ENCODE measurements at places on chromosomes 2 and 18. TPM values are rescaled to one million over a fixed set of nuclear protein-coding genes. Genes with fewer than 3 reads are reported as not detected.

Gene C2orf92
- total RNA-seq = 3.6 TPM

Gene COL6A3
- total RNA-seq = 59.1 TPM

Gene AQP12A
- total RNA-seq = not detected

Gene AGXT
- total RNA-seq = 0.30 TPM

Gene MARCO
- 1.6 TPM for total RNA-seq

Gene C2orf80
- not detected for total RNA-seq

Gene MLPH
- 2.4 TPM for total RNA-seq

Gene NGEF
- total RNA-seq = not detected

Gene RAX
- not detected for total RNA-seq

GRCh38 chr2:133867166-133867565, 298.9 kb upstream of the NCKAP5 start:
- no peak for DNase-seq
- no peak overlapping the region for H3K27ac ChIP-seq
- no peaks in the 10 kb centered on the region for H3K36me3 ChIP-seq

GRCh38 chr2:131584380-131584779, 56.7 kb downstream of the CCDC74A start:
- no peaks in the 10 kb centered on the region for H3K4me1 ChIP-seq
- no peak for DNase-seq
- no peaks in the 10 kb centered on the region for H3K36me3 ChIP-seq
- peaks cover 4% of the 10 kb centered on the region for H3K27me3 ChIP-seq
- no peak overlapping the region for H3K27ac ChIP-seq

DNA sequence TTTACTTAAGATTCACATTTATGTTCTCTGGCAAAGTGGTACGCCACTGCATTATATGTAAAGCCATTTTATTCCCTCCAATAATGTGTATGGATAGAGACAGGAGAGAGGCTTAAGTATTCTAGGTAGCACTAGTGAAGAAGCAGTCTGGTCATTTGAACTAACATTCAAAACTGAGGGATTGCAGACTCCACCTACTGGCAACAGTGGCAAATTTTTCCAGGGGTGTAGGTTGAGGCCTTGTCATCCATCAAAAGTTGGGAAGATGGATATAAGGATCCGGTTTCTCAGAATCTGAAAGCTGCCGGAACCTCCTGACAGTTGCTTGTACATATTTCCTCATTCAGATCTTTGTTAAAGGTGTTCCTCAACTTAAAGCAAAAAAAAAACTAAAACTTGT, 465.5 kb upstream of the FSHR start:
- H3K36me3 ChIP-seq = no peaks in the 10 kb centered on the region
- H3K4me1 ChIP-seq = no peaks in the 10 kb centered on the region
- H3K27ac ChIP-seq = no peak overlapping the region
- DNase-seq = no peak

- no peak overlapping the region for H3K27ac ChIP-seq
- DNase-seq = no peak
- H3K36me3 ChIP-seq = no peaks in the 10 kb centered on the region
- no peak overlapping the region for H3K4me3 ChIP-seq
These were observed 91.5 kb upstream of the CCBE1 start for GRCh38 chr18:59788791-59789106.

DNA sequence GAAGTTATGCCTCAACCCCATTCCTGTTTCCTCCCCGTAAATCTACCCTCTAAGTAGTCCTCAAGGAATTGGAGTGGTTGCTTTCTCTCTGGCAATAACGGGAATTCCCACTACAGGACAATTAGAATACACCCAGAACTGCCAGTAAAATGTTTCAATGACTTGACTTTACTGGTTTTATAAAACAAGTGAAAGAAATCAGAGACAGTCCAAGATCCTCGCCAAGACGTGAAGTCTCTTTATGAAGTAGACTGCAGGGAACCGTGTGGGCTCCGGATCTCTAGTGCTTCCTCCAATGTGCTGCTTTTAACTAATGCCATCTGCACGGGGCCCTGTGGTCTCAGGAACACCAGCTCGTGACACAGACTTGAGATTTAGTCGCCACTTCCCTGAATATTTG, 101.4 kb downstream of the CPO start:
- H3K36me3 ChIP-seq = no peaks in the 10 kb centered on the region
- no peaks in the 10 kb centered on the region for H3K4me1 ChIP-seq
- no peak for DNase-seq
- no peaks in the 10 kb centered on the region for H3K27me3 ChIP-seq
- no peak overlapping the region for H3K4me3 ChIP-seq

- DNase-seq = no peak
- no peaks in the 10 kb centered on the region for H3K27me3 ChIP-seq
- H3K36me3 ChIP-seq = no peaks in the 10 kb centered on the region
- peaks cover 14% of the 10 kb centered on the region for H3K4me1 ChIP-seq
- no peak overlapping the region for H3K4me3 ChIP-seq
- no peak overlapping the region for H3K27ac ChIP-seq
These were observed 144.6 kb downstream of the CDC42EP3 start for GRCh38 chr2:37526856-37527255.

DNA sequence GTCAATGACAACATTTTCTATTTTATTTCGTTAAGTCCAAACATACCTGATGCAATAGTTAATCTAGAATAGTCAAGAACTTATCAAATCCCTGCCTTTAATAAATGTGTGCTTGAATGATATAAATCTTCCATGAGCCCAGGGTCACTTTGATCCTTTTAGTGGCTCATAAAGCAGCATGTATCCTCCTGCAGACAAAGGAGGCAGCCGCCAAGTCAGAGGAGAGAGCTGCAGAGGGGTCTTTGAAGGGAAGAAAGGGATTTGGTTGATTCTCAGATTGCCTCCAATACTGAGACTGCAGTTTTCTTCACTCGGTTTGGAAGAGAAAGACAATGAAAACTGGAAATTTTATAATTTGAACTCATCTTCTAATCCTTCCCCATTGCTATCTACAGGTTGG, 378.4 kb upstream of the PIK3C3 start:
- no peak for DNase-seq
- no peaks in the 10 kb centered on the region for H3K36me3 ChIP-seq
- no peaks in the 10 kb centered on the region for H3K27me3 ChIP-seq
- no peaks in the 10 kb centered on the region for H3K4me1 ChIP-seq
- H3K4me3 ChIP-seq = no peak overlapping the region

- no peak overlapping the region for H3K4me3 ChIP-seq
- H3K4me1 ChIP-seq = no peaks in the 10 kb centered on the region
- H3K27ac ChIP-seq = no peak overlapping the region
These were observed 62.0 kb upstream of the FZD7 start for GRCh38 chr2:201971531-201972228.

GRCh38 chr2:203772456-203773165, 66.2 kb downstream of the CD28 start:
- H3K36me3 ChIP-seq = no peaks in the 10 kb centered on the region
- H3K27ac ChIP-seq = no peak overlapping the region
- DNase-seq = no peak

- H3K4me3 ChIP-seq = no peak overlapping the region
- H3K27me3 ChIP-seq = no peaks in the 10 kb centered on the region
- DNase-seq = no peak
- no peaks in the 10 kb centered on the region for H3K36me3 ChIP-seq
These were observed 85.3 kb upstream of the RAB27B start for GRCh38 chr18:54742659-54743604.

- H3K27ac ChIP-seq = no peak overlapping the region
- DNase-seq = no peak
- no peaks in the 10 kb centered on the region for H3K36me3 ChIP-seq
- H3K27me3 ChIP-seq = no peaks in the 10 kb centered on the region
These were observed 304.9 kb downstream of the DSEL start for GRCh38 chr18:67211646-67212045.

- DNase-seq = no peak
- H3K4me3 ChIP-seq = no peak overlapping the region
- H3K4me1 ChIP-seq = no peaks in the 10 kb centered on the region
- no peak overlapping the region for H3K27ac ChIP-seq
These were observed 250.0 kb upstream of the DCC start for GRCh38 chr18:52090005-52090404.

- H3K4me3 ChIP-seq = no peak overlapping the region
- H3K4me1 ChIP-seq = no peaks in the 10 kb centered on the region
- no peaks in the 10 kb centered on the region for H3K27me3 ChIP-seq
- H3K36me3 ChIP-seq = no peaks in the 10 kb centered on the region
These were observed 109.6 kb downstream of the LAMA3 start for GRCh38 chr18:23798824-23799223.

GRCh38 chr2:223114170-223114569, 62.2 kb downstream of the KCNE4 start:
- no peak overlapping the region for H3K4me3 ChIP-seq
- no peak overlapping the region for H3K27ac ChIP-seq
- H3K36me3 ChIP-seq = no peaks in the 10 kb centered on the region
- DNase-seq = no peak
- H3K27me3 ChIP-seq = peaks cover 2% of the 10 kb centered on the region
- no peaks in the 10 kb centered on the region for H3K4me1 ChIP-seq

GRCh38 chr2:119308793-119309330, 57.8 kb downstream of the C2orf76 start:
- peak overlapping the region; percentile 2 for H3K27ac ChIP-seq
- no peak for DNase-seq
- no peak overlapping the region for H3K4me3 ChIP-seq

- no peaks in the 10 kb centered on the region for H3K36me3 ChIP-seq
- no peak overlapping the region for H3K27ac ChIP-seq
- peaks cover 11% of the 10 kb centered on the region for H3K27me3 ChIP-seq
- no peak for DNase-seq
- H3K4me1 ChIP-seq = peaks cover 5% of the 10 kb centered on the region
These were observed 5.2 kb downstream of the TTC39C start for GRCh38 chr18:24019641-24020331.

DNA sequence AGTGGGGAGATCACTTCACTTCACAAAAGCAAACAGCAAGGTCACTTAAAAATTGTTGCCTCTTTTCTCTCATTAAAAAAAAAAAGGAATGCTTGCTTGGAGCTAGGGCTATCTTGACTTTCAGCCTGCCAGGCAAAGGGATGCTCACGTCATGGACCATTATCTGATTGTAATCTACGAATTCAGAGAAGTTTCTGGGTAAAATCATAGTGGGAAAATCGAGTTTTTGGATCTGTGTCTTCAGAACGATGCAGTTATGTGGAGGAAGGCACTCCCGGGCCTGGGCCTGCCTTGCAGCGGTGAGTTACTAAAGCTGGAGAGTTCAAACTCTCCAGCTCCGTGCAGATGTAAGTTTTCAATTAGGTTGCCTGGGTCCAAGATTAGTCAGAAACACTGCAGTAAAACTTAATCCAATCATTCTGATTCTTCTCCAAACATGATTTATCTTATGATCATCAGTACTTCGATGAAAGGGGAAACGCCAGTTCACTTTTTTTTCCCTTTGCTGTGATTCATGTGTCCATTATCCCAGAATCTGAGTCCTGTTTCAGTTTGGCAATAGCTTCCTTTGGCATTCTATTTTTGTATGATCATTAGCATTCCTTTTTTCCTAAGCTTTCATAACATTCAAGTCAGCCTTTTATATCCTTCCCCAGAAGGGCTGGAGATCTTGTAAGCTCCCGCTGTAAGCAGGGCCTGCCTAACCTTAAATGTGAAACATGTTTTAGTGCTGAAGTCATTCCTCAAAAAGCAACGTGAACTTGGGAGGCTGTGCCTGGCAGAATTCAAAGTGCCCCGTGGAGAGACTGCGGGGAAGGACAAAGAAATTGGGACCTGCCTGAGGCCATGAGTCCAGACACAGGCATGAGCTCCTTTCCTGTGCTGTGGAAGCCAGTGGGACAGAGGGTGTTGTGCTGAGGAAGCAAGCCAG, 119.3 kb upstream of the TWIST2 start:
- H3K27ac ChIP-seq = peak overlapping the region; percentile 46
- no peaks in the 10 kb centered on the region for H3K4me1 ChIP-seq
- H3K27me3 ChIP-seq = peaks cover 4% of the 10 kb centered on the region
- no peaks in the 10 kb centered on the region for H3K36me3 ChIP-seq
- no peak for DNase-seq

GRCh38 chr2:8171608-8172007, 510.2 kb upstream of the ID2 start:
- H3K36me3 ChIP-seq = no peaks in the 10 kb centered on the region
- no peak overlapping the region for H3K27ac ChIP-seq
- DNase-seq = no peak

GRCh38 chr2:108935271-108935741, 53.7 kb downstream of the EDAR start:
- H3K27ac ChIP-seq = no peak overlapping the region
- no peak overlapping the region for H3K4me3 ChIP-seq
- no peaks in the 10 kb centered on the region for H3K36me3 ChIP-seq

DNA sequence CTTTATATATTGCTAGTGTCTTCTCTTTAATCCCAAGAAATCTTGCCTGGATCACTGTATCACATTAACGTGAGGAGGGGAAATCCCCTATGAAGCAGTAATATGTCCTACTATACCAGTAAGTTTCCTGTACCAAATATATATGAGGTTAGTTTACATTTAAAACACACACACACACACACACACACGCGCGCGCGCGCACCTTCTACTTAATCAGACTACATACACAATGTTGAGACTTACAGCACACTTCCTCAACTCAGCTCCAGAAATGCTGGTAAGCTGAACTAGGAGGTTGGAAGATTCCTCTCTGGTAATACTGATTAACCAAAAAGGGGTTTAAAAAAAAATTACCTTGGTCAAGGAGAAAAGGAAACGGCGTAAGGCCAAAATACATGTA, 49.3 kb downstream of the USP34 start:
- peaks cover 39% of the 10 kb centered on the region for H3K4me1 ChIP-seq
- no peak overlapping the region for H3K27ac ChIP-seq
- H3K4me3 ChIP-seq = no peak overlapping the region
- DNase-seq = no peak

DNA sequence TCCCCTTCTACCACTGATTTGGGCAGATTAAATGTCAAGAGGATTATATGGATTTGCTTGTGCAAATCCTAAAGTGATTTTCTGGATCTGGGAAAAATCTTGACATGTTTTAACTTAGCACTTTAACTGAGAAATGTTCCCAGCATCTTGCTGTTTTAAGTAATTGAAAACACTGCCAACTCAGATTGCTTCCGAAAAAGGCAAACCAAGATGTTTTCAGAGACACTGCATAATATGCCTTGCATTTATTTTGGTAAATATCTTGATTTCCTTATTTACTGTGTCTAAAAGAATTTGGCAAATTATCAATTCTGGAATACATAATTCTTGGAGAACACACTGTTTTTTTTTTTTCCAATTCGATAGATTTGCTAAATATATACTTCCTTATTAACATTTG, 385.0 kb upstream of the FAM98A start:
- no peaks in the 10 kb centered on the region for H3K27me3 ChIP-seq
- no peak for DNase-seq
- no peak overlapping the region for H3K27ac ChIP-seq
- no peak overlapping the region for H3K4me3 ChIP-seq

DNA sequence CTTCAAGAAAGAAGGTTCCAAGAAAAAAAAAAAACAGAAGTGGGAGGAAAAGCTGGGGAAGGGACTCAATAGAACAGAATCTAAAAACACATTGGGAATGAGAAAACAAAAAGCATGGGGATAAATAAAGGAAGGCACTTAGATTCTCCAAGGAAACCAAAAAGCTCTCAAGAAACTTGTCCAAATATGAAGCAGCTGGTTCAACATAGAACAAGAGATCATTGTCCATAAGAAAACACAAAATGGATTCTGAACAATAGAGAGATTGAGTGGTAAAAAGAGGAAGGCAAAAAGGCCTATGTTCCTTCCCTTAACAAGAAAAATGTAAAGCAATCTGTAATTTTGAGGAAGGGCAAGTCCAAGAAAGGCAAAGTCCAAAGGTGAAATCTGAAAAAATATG, 32.9 kb upstream of the ALK start:
- H3K4me3 ChIP-seq = no peak overlapping the region
- no peak for DNase-seq
- no peaks in the 10 kb centered on the region for H3K36me3 ChIP-seq
- H3K27ac ChIP-seq = no peak overlapping the region
- H3K27me3 ChIP-seq = no peaks in the 10 kb centered on the region
- no peaks in the 10 kb centered on the region for H3K4me1 ChIP-seq

Measured in psoas muscle (tissue), 8 donors.